ENCODE measurements at places on chromosomes 3 and 15. TPM values are rescaled to one million over a fixed set of nuclear protein-coding genes. Genes with fewer than 3 reads are reported as not detected.
A peak's percentile ranks its signal among the peaks of the same experiment; 100 is the strongest.

Gene SCG5
- total RNA-seq, result 0.28 TPM

DNA sequence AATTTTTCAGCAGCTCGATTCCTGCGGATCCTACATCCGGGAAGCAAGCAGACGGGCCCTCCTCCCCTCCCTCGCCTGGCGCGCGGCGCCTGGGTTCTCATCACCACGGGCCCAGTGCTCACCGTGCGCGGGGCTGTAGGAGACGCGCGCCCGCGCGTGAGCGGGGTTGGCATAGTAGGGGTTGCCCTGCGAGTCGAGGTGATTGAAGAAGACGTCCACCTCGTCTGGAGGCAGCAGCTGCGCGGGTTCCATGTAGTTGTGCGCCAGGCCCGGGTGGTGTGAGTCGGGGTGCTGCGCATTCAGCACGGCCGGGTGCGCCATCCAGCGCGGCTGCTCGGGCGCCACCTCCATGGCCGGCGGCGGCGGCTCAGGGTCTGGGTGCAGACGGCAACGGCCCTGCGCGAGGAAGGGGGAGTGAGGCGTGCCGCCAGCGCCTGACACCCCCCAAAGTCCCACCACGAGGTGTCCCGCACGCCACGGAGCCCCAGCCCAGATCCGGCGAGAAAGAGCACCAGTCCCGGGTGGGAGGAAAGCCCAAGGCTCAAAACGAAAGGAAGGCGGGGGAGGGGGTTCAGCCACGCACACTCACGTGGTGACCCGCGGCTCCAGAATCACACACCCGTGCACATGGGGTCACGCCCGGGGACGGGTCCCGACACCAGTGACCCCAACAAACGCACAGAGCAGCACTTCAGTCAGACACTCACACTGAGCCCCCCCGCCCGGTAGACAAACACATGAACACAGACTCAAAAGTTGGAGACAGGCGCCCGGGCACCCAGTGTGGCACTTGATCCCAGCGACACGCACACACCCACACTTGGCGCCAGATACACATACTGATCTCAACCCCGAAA, 6.1 kb downstream of the GATA2 start:
- no peak for DNase-seq
- peak overlapping the region; percentile 41 for H3K4me3 ChIP-seq
- H3K27me3 ChIP-seq, result peaks cover 74% of the 10 kb centered on the region
- H3K27ac ChIP-seq, result peak overlapping the region; percentile 70
- no peaks in the 10 kb centered on the region for H3K36me3 ChIP-seq

Gene CPNE4
- not detected for total RNA-seq

DNA sequence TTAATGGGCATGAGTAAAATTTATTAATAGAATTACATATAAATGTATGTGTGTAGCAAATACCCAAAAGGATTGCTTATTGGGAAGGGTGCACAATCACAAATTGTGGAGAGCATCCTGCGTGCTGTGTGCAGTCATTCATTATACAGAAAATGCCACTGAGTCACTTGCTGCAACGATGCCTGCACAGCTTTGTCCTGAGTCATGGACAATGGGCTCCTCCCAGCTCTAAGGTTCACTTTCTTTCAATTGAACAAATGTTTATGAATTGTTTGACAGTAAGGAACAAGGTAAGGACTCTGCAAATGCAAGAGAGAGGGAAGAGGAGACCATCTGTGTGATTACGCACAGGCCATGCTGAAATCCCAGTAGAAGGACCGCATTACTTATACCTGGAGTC, 18.7 kb downstream of the CFAP161 start:
- no peak overlapping the region for H3K27ac ChIP-seq
- DNase-seq, result no peak
- no peaks in the 10 kb centered on the region for H3K36me3 ChIP-seq

DNA sequence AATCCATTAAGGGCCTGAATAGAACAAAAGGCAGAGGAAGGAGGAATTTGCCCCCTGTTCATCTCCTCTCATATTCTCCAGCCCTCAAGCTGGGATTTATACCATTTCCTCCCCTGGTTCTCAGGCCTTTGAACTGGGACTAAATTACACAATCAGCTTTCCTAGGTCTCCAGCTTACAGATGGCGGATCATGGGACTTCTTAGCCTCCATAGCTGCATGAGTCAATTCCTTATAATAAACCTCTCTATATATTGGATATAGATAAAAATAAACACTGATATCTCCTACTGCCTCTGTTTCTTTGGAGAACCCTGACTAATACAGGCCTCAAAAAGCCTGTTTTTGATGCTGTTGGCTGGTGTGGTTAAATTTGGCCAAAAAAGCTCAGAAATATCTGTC, 84.5 kb upstream of the TMEM108 start:
- no peaks in the 10 kb centered on the region for H3K4me1 ChIP-seq
- H3K27ac ChIP-seq, result no peak overlapping the region
- H3K27me3 ChIP-seq, result no peaks in the 10 kb centered on the region
- no peak overlapping the region for H3K4me3 ChIP-seq
- no peak for DNase-seq
- H3K36me3 ChIP-seq, result no peaks in the 10 kb centered on the region

- no peak overlapping the region for H3K4me3 ChIP-seq
- no peak for DNase-seq
- H3K36me3 ChIP-seq, result no peaks in the 10 kb centered on the region
- no peak overlapping the region for H3K27ac ChIP-seq
These were observed 86.5 kb downstream of the SEMA6D start for GRCh38 chr15:47803767-47804166.

Data from CD8-positive, alpha-beta memory T cell (primary cell).